ENCODE measurements at places on chromosomes 2 and 18.

GRCh38 chr2:218281449-218281848, 10.9 kb downstream of the TMBIM1 start:
- no peak for DNase-seq

DNA sequence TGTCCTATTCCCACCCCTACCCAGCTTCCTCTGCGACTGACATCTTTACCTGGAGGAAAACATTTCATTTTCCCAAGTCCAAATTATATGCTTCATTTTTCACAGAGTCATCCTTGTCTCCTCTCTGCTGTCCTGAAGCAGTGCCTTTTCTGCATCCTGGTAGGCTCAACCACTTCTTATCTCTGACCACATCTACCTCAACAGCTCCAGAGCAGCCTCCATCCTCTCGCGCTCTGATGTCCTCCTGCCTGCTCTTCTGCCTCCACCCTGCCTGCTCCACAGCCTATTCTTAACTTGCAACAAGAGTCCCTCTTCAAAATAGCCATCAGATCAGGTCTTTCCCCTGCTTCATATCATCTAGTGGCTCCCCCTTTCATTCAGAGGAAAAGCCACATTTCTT, 457.1 kb downstream of the PARD3B start:
- no peak for DNase-seq

DNA sequence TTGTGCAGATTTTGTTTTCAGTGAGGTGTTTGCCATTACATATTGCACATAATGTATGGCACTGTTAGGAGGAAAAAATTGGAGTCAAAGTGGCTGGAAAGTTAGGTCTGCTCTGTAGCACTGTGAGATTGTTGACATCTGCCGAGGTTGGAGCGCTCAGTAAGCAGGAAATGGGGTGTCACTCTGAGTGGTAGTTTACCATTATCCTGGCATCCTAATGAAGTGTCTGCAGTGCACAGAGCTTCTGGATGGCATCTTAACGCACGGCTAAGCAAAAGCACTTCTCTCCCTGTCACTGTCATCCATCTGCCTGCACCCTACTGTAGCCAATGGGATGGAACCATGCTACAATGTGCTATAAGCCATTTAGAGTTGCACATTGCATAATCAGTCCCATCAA, 561.9 kb downstream of the ARHGAP15 start:
- peak; percentile 85 for DNase-seq

GRCh38 chr18:40577239-40577980, 1377.6 kb upstream of the PIK3C3 start:
- DNase-seq, result no peak

GRCh38 chr2:68969736-68970490, 4.5 kb upstream of the GKN1 start:
- no peak for DNase-seq

- DNase-seq, result no peak
Measured at GRCh38 chr18:3441290-3441689, 8.7 kb upstream of the TGIF1 start.

GRCh38 chr2:10493075-10493633, 45.0 kb upstream of the ODC1 start:
- DNase-seq, result no peak

All from lung (tissue), 17 donors.